GM13977 (cell line): ENCODE measurements at places on chromosomes 12 and 14.

GRCh38 chr12:69466867-69467266 lies 3.3 kb upstream of the FRS2 start:
- DNase-seq, result no peak

DNA sequence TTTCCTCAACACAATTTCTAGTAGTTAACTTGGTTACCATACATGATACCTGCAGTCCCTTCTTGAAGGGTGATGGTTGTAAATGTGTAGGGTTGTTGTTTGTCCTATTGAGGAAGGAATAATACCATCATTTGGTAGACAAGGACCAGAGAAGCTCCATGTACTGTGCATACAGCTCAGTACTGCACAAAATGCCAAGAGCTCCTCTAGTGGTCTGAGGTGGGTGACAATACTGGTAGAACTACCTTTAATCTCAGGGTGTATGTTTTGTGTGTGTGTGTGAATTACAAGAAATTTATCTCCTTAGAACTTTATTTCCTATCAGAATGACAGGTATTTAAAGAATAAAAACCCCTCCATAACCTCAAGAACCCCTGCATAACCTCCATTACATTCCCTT lies 575.3 kb downstream of the TMTC2 start:
- no peak for DNase-seq

DNA sequence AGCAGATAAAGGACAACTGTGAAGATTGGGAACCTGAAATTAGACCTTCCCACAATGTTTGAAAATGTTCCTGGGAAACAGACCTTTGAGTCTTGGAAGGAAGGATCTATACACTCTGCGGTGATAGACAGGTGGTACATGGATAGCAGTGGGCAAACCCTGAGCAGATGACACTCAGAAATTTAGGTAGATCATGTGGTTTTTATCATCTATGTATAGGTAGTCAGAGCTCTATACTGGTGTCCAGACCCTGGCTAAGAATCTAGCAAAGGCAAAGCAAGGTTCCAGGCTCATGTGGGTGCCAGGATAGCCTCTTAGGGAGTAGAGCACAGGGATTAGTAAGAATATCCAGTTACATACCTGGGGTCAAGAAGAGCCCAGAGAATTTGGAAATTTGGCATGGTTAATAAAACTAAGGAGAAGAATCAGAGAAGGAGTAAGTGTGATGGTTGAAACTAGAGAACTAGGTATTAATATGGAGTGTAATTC lies 331.2 kb upstream of the FBXO33 start:
- DNase-seq, result no peak

- no peak for DNase-seq
Measured at GRCh38 chr14:23482823-23483148, 13.3 kb downstream of the NGDN start.

DNA sequence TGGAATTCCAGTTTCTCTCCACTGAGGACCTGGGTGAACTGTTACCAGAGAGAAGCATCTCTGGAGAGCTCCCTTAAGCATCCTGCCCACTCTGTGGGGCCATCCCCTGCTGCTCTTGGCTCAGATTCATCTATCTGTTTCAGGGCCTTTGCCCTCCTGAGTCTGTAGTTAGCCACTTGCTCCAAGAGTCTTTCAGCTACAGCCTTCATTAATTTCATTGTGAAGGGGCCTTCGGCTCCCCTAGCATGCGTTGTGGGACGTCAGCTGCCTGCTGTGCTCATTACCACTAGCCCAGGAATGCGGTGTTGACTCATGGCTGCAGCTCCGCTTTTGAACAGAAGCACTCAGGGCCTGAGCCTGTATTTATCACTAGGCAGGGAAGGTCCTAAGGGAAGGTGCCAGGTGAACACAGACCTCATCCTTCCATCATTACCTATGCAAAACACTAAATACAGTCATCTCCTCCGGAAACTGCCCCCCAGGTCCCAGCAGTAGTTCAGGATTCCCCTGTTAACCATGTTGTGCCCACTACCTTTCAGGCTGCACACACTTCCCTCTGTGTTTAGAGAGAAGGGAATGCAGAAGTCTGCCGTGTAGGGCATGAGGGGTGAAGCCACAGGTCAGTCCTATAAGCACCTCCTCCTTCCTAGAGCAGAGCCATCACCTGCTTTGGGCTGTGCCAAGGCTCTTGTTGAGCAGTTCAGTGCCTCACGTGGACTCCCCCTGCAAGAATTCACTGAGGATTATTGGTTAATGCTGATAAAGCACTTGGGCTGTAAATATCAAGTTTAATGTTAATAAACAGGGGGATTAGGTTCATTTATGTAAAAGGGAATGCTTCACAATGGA lies 191.4 kb downstream of the CACNA1C start:
- no peak for DNase-seq

- no peak for DNase-seq
Measured at GRCh38 chr12:6551496-6552139, 4.2 kb downstream of the IFFO1 start.

DNA sequence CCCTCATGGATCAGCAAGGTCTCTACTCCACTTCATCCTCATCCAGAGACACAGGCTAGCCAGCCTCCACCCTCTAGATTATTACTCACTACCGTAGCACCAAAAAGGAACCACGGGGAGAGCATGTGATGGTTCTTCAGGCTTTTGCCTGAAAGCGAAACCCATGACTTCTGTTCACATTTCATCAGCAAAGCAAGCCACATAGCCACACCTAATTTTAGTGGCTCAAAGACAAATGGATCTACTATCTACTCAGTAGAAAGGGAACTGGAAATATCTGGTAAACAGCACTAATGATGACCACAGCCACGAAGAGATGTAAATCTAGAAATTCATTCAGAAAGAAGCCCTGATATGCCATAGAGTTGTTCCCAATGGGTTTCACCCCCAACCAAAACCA lies 51.4 kb downstream of the VCPKMT start:
- DNase-seq, result peak; percentile 81

GRCh38 chr12:24062642-24063245 lies 113.3 kb upstream of the SOX5 start:
- DNase-seq, result no peak

DNA sequence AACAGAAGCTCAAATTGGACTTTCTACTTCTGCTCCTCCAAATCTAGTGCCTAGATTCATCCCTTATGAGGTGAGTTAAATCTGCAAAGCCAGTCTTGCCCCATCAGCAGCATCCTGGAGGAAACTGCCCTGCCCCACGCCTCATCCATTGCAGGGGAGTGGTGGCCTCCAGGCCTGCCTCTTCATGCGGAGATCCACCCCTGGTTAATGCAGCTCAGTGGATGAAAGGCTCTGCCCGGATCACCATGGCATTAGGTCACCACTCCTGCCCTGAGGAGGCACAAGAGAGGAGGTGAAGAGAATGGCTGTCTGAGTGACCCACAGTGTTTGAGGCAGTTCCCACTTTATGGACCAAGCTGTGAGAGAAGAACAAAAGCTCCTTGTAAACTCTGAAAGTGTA lies 218.1 kb downstream of the C12orf75 start:
- no peak for DNase-seq

DNA sequence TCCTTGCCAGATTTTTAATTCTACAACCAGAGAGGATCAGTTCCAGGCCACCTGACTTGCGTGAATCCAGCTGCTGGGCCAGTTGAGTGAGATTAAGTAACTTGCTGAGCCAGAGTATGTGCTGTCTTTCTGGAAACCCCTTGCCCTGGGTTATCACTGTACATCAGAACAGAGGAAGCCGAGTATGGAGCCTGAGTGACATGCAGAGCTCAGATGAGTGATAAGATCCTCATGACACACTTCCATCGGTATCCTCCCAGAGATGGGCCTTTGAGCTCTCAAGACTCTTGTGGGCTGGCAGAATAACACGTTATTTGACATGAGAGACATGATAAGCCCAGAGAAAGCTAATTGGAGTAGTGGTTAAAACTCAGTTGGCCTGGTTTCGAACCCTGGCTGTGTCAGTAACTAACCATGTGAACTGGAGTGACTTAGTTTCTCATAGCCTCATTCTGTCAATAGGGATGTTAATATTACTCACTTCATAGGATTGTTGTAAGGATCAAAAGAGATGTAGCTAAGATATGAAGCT lies 388.1 kb downstream of the ZFP36L1 start:
- DNase-seq, result no peak

DNA sequence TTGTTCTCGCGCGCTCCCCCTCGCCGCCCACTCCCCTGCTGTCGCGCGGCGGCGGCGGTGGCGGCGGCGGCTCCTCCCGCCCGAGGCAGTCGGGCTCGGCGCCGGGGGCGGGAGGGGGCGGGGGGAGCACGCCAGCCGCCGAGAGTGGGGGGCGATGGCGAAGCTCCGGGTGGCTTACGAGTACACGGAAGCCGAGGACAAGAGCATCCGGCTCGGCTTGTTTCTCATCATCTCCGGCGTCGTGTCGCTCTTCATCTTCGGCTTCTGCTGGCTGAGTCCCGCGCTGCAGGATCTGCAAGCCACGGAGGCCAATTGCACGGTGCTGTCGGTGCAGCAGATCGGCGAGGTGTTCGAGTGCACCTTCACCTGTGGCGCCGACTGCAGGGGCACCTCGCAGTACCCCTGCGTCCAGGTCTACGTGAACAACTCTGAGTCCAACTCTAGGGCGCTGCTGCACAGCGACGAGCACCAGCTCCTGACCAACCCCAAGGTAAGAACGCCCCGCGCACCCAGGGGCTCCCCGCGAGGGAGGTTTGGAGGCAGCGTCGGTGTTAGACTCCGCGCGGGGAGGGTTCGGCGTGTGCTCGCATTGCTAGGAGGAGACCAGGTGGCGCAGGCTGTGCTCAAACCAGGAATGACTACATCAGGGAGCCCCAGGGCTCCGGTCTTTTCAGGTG lies 629 bp downstream of the KCNMB4 start:
- peak; percentile 65 for DNase-seq

DNA sequence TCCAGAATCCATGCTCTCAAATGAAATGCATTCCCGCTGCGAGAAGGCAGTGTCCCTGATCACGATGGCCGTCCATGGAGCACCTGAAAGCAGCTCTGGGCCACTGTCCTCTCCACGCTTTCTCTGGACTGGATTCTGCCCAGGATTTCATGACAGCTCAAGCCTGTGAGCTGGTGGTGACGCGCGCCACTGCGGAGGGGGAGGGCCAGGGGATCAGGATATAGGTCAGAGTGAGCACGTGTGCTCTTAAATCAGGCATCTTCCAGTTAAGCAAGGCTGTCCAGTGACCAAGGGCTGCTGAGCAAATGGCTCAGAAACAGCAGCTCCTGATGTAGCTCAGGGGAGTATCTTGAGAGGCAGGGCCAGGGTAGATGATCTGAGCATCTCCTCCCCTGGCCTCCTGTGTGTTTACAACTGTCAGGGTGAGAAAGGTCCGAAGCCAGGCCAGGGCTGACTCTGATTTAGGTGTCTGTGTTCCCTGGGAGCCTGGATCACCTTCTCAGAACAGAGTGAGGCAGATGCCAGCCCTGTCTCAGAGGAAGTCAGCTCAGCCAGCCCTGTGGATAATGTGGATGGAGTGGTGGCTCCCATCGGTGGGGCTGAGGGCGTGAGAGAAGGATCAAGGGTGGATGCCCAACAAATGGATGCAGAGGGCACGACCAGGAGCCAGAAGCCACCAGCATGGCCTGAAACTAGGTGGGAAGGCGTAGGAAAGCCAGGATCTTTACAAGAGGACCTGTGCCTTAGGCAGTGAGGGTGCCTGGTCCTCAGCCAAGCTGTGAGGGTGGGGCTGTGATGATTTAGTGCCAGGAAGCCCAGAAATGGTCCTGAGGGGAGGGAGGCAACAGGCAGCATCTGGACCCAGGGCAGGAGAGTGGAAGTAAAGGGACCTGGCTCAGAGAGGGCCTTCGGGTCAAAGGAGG lies 55.3 kb downstream of the ELK3 start:
- DNase-seq, result no peak

GRCh38 chr12:113186666-113187325 lies 1.3 kb downstream of the RITA1 start:
- DNase-seq, result no peak
